ENCODE measurements at places on chromosomes 2 and 18.

DNA sequence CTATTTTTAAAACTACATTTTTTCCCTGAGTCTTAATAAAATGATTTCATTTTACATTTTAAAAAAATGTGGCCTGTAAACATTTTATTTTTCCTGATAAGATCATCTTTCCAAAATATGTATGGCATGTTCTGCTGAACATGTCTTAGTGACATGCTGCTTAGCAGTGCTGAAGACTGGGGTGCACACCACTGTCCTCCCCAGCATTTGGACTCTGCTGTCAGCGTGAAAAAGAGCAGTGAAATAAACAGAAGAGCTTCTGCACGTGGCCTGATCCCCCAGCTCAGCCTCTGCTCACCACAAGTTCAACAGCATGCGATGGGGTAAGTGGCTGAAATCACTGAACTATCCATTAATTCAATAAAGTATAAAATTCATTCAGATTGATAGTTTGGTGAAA lies 81.6 kb upstream of the ZNF521 start:
- DNase-seq: no peak

DNA sequence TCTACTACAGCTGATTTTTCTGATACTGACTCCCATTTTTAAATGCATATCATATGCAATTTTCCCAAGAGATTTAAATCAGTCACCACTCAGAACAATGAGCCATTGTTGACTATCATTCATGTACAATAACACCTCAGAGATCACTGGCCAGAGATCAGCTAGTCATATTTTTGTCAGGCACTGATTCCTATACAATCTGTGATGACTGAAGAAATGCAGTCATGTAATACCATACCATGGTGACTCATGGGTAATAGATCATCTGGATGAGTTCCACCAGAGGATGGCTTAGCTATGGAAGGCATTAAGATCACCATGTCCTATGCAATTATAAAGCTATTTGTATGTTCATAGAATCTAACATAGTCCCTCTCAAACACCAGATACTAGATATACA lies 285.7 kb upstream of the DCC start:
- no peak for DNase-seq

DNA sequence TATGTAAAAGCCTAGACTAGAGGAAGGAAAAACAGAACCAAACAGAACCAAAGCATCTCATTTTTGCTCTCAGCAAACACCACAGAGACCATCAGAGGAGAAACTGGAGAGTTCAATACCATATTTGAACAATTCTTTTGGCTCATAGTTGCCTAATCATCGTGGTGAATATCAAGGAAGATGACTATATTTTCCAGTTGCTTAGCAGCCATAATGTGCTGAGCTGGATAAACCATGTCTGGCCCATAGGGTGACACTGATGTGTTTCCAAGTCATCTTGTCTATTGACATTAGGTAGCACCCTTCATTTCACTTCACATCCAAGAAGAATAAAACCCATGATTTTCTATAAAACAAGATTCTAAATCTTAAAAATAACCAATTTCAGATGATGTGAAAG lies 5.9 kb upstream of the XRCC5 start:
- no peak for DNase-seq

DNA sequence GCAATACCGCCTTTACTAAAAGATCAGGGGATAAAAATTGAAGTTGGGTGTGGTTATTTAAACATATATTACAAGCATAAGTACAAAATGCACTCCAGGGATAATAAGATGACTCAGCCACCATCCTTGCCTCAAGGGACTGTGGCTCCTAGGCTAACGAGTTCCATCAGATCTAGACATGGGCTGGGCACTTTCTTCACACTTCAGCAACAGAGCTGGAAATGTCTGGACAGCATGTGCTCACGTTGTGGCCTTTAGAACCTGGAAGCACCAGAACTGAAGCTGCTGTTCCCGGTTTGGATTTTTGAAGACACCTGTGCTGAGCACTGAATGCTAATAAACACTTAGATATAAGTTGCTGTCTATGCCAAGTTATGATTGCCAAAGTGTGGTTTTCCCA lies 384.2 kb upstream of the SALL3 start:
- no peak for DNase-seq
